Mesenteric fat pad (tissue), 1 donor: ENCODE measurements at places on chromosomes 7 and 10.

GRCh38 chr7:51080216-51080615 lies 236.4 kb downstream of the COBL start:
- DNase-seq: no peak

DNA sequence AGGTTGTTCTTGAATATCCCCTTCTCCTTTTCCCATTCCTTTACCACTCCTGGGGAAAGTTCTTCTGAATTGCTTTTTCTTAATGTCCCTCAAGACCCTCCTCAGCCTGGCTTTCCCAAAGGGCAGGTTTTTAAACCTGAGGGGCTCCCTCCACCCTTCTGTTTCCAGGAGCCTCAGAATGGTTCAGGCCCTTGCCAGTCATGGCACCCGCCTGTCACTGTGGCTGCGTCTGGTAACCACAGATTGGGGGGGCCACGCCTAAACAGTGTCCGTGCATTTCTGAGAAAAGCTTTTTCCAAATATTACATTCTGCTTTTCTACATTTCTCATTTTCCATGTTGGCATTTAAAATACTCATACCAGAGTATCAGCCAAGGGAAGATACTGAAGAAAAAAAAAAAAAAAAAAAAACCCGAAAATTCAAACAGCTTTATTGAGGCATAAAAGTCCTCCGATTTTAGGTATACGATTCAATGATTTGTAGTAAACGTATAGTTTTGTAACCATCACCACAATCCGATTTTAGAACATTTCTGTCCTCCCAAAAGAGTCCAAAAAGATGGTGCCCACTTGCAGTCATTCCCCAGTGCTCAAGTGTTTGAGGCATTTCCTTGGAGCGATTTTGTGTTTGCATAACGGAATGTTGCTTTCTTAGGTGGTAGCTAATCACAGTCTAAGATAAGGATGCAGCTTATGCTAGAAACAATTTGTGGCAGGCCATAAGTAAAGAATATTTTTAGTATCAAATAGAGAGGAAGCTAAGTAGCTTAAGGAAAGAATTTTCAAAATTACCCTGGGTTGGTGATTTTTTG lies 22.1 kb downstream of the HKDC1 start:
- DNase-seq: no peak

DNA sequence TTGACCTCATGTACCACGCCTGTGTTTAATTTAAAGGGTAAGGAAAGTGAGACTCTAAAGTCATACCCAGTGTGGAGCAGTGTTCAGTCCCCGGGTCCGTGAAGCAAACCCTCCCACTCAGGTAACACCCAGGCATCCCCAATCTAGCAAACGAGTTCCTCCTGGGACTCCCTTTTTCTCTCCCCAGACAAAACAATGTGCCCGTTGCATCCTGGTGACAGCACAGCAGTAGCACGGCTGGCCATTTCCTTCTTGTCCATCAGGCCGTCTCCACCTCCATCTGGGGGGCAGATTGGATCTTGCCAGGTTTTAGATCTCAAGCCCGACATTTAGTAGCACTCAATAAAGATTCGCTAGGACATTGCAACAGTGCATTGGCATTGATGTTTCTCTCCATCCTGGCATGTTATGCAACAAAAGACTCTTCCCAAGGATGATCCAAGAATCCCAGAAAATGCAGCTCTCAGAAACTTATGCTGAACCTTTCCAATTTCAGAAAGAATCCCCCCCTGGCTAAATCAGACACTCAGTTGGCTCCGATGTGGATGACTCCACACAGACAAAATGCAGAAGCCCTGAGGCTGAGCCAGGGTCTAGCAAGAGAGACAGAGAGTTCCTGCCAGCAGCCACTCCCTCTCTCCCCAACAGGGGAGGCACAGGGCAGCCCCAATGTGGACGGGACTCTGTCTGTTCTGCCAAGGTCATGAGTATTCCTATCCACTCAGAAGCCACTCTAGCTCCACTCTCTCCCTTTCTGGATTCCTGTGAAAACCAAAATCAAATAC lies 274.5 kb upstream of the MGMT start:
- DNase-seq: peak; percentile 83

GRCh38 chr10:32788359-32788758 lies 169.7 kb downstream of the ITGB1 start:
- no peak for DNase-seq

- DNase-seq: no peak
Observed at GRCh38 chr7:75028299-75028698, 45.3 kb downstream of the RCC1L start.

DNA sequence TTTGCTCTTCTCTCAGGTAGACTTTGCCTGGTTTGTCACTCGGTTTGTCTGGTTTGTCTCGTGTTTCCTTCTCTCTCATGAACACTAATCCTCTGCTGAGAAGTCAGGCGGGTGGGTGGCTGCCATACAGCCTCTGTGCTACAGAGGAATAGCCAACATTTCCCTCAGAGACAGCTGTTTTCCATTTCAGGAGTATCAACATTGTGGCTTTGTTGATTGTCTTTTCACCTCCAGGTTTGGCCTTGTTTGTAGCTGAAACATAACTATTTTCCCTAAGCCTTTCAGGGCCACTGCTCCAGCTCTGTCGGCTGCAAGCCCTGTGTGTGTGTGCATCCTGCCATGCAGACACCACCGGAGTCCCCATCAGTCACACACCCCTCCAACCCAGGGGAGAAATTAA lies 122.8 kb downstream of the BAMBI start:
- no peak for DNase-seq

DNA sequence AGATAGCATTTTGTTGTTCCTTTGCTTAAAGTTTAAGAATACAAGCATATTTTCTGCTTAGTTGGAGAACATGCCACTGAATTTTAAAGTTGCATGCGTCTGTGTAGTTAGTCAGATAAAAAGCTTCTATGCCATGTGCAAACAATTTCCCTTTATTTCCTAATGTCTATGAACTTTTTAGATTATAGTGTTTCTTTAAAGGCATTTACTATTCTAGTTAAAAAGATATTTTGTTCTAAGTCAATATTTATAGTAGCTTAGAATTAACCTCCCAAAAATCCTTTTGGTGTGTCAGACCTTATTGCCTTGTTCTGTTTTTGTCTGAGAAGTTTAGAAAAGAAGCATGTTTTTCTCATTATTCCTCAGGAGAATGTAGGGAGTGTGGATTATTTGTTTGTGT lies 99.0 kb upstream of the GATA3 start:
- no peak for DNase-seq

DNA sequence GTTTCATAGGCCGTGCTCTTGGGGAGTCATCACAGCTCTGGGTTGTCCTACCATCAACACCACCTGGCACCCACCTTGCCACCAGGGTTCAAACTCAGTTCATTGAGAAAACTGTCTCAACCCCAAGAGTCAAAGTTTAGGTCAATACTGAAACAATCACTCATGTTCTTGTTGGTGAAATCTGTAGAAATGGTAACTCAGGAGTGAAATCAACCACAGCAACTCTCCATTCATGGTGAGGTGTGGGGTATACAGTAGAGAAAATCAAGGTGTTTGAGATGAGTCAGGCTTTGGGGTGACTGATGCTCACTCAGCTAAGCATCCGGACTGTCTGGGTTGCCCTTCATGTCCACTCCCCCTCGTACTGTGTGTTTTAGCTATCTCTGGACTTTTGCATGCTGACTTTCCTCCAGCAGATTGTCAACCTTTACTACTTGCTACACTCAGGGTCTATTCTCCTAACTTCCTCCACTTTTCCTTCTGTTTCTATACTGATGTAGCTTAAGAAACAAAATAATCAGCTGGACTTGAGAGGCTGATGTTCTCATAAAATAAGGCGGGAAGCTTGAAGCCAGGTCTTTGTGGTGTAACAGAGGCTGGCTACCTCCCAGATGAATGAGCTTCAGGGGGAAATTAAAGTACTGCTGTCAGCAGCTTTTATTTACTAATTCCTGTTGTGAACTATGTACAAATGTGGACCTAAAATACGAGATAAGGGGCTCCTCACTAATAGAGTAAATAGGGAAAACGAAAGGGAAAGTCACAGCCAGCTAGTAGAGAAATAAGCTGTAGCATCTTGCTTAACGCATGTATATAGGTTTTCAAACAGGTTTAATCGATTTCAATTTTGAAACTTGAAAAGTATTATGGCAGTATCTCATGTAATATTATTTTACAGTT lies 173.6 kb upstream of the AKR1E2 start:
- no peak for DNase-seq

DNA sequence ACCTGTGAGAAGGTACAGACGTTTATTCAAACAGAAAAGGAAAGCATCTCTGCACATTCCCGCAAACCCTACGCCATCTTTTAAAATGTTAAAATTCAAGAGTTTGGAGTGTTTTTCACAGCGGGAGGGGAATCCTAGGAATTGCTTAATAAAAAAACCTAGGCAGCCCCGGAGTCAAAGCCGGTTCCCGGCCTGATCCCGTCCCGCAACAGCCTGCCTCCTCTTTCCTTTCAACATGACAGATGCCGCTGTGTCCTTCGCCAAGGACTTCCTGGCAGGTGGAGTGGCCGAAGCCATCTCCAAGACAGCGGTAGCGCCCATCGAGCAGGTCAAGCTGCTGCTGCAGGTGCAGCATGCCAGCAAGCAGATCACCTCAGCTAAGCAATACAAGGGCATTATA lies 123.0 kb upstream of the VSTM2A start:
- DNase-seq: no peak

GRCh38 chr7:121259826-121260225 lies 69.0 kb upstream of the WNT16 start:
- DNase-seq: no peak

DNA sequence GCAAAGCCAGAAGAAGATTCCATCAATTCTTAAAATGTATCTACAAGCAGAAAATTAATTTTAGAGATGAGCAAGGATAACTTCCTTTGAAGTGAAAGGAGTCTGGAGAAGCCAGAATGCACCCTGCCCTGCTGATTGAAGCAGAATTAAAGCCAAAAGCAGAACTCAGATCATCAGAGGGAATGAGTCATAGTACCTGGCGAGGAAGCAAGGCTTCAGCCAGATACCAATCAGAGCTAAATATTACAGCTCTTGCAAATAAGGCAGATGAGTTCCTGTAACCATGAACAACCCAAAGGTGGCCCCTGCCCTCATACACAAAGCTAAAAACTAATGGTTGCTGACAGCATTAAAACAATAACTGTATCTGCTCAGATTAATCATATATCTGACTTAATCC lies 10.4 kb downstream of the HTR7 start:
- DNase-seq: no peak

GRCh38 chr7:27251652-27252590 lies 9.3 kb downstream of the EVX1 start:
- no peak for DNase-seq

DNA sequence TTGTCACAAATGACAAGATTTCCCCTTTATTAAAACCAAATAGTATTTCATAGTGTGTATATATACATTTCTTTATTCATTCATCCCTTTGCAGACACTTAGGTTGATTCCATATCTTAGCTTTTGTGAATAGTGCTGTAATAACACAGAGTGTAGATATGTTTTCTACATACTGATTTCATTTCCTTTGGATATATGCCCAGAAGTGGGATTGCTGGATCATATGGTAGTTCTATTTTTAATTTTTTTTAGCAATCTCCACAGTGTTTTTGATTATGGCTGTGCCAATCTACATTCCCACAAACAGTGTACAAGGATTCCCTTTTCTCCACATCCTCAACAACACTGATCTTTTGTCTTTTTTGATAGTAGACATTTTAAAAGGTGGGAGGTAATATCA lies 46.4 kb downstream of the CSTF2T start:
- DNase-seq: no peak

- no peak for DNase-seq
Observed at GRCh38 chr7:132504852-132505251, 71.4 kb downstream of the PLXNA4 start.

- DNase-seq: no peak
Observed at GRCh38 chr7:46859963-46860475, 721.9 kb downstream of the TNS3 start.

- DNase-seq: no peak
Observed at GRCh38 chr7:75638594-75639070, 100.1 kb downstream of the HIP1 start.

- DNase-seq: no peak
Observed at GRCh38 chr10:128000471-128001362, 93.8 kb downstream of the PTPRE start.

DNA sequence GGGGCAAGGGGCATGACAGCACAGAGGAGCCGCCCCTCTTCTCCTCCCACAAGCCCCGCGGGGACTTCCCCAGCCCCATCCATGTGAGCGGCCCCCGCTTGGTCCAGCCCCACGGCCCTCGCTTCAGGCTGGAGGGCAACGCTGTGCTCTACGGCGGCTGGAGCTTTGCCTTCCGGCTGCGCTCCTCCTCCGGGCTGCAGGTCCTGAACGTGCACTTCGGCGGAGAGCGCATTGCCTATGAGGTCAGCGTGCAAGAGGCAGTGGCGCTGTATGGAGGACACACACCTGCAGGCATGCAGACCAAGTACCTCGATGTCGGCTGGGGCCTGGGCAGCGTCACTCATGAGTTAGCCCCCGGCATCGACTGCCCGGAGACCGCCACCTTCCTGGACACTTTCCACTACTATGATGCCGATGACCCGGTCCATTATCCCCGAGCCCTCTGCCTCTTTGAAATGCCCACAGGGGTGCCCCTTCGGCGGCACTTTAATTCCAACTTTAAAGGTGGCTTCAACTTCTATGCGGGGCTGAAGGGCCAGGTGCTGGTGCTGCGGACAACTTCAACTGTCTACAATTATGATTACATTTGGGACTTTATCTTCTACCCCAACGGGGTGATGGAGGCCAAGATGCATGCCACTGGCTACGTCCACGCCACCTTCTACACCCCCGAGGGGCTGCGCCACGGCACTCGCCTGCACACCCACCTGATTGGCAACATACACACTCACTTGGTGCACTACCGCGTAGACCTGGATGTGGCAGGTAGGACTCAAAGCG lies 5.1 kb downstream of the AOC1 start:
- peak; percentile 79 for DNase-seq

DNA sequence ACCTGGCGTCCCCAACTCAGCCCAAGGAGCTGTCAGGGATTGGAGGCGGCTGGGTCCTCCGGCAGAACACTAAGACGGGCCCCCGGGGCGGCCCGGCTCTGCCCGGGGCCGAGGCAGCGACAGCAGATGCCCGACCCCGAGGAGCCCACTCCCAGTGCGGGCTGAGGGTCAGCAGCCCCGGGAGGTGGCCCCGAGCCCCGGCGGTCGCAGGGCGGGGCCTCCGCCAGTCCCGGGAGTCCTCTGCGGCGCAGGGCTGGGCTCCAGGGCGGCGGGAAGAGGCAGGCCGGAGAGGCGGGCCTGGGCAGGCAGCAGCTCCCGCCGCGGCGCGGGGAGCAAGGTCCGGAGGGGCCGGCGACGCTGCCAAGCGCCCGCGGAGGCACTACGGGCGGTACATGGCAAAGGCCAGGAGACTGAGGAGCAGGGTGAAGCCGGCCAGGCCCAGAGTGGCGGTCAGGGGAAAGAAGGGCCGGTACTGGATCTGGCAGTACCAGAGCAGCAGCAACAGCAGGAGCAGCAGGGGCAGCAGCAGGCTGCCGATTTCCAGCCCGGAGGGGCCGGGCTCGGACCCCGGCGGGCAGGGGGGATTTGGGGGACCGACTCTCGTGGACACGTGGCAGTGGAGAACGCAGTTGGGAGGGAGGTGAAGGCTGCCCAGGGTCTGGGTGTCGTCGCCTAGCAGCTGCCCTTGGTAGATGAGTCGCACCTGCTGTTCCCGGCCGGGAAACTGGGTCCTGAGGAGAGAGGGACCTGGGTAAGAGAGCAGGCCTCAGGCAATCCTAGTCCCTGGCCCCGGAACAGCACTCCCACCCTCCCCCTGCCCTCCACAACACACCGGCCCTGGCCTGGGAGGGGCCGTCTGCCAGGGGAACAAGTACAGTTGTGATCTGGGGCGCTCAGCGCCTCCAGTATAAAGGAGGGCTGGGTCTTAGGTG lies 827 bp upstream of the FASTK start:
- peak; percentile 90 for DNase-seq

GRCh38 chr10:98363220-98363619 lies 51.8 kb downstream of the PYROXD2 start:
- no peak for DNase-seq

GRCh38 chr7:65981965-65982792 lies at the start of gene GUSB:
TSS of gene GUSB (minus strand) at chr7:65982213. CDS start at chr7:65982183, 30 bp downstream.
- peak; percentile 98 for DNase-seq
